ENCODE measurements at places on chromosomes 7 and 10.
A peak's percentile ranks its signal among the peaks of the same experiment; 100 is the strongest.

DNA sequence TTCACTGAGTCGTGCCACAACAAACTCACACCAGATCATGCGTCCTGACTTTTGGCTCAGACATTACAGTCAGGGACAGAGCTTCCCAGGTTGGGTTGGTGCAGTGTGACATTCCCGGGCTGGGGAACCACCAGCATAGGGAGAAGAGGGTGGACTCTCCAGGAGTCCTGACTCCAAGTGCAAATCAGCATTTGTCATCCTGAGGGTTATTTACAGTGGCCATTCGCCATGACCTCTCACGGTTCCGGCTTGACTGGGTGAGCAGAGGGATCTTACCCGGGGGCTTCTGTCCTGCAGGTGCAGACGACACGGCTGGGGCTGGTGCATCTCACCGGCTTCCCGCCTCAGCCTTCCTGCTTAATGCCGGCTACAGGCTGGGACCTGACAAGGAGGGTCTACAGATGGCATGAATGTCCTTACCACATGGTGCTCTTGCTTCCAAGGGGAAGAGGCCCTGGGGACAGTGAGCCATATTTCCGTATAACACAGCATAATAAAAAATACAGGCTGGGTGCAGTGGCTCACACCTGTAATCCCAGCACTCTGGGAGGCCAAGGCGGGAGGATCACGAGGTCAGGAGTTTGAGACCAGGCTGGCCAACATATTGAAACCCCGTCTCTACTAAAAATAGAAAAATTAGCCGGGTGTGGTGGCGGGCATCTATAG is 12.5 kb upstream of the INTS1 start:
- no peak for DNase-seq

- no peak for DNase-seq
Observed at GRCh38 chr7:29988424-29989256, 961 bp downstream of the SCRN1 start.

DNA sequence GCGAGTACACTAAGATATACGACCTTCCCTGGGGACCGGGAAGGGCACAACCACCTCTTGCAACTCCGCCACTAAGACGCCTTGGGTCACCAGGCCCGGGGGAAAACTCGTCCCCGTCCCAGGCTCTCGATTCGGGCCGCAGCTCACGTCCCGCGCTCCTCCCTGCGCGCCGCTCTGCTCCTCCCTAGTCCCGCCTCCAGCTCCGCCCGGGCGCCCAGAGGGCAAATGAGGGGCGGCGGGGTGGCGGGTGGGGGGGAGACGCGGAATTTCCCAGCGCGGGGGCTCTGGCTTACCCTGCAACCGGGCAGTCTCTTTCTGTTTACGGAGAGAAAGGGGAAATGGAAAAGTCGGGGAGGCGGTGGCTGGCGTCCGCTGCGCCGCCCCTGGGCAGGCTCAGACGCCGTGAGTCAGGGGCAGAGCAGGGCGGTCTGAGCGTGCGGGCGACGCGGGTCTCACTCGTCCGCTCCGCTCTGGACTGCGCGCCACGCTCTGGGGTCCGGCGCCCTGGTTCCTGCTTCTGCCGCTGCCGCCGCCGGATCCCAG is at the start of gene MAP3K8:
Gene MAP3K8 (plus strand): TSS at position 455 of the 543 bp plus-strand sequence. CDS start 4,755 bp downstream, outside the sequence.
- peak; percentile 69 for DNase-seq

- no peak for DNase-seq
Observed at GRCh38 chr7:132420527-132420926, 155.7 kb downstream of the PLXNA4 start.

- no peak for DNase-seq
Observed at GRCh38 chr7:3649250-3649649, 348.2 kb downstream of the SDK1 start.

DNA sequence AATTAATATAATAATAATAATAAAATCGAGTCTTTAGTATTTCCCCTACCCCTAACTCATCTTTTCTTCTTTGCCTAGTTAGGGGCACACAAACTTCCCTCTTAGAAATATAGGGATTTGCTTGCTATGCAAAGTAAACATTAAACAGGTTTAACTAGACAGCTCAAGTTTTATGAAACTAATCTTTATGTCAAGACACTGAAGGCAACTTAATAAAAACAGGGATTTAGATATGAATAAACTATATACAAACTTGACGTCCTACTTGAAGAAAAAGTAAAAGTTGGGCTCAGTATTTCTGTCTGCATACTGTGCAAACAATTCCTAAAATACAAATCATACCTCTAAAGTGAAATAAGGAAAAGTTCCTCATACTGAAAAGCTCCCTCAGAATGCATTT is 52.1 kb upstream of the CAV2 start:
- DNase-seq, result no peak

GRCh38 chr7:140008755-140009610 is 53.8 kb downstream of the PARP12 start:
- DNase-seq, result no peak

DNA sequence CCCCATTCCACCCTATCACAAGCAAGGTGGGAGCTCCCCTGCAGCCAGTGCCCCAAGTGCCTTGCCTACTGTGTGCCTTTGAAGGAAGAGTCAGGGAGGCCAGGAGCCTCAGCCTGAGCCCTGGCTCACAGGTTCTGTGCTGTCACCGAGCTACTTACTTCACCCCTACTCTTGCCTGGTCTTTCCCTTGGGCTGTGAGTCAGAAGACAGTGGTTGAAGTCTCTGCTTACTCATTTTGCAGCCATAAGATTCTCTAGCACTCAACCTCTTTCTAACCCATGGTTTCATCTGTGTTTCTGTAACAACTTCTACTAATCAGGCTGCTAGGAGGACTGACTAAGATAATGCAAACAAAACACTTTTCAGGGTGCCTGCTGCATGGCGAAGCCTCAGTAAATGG is 114.5 kb downstream of the PLCE1 start:
- no peak for DNase-seq

DNA sequence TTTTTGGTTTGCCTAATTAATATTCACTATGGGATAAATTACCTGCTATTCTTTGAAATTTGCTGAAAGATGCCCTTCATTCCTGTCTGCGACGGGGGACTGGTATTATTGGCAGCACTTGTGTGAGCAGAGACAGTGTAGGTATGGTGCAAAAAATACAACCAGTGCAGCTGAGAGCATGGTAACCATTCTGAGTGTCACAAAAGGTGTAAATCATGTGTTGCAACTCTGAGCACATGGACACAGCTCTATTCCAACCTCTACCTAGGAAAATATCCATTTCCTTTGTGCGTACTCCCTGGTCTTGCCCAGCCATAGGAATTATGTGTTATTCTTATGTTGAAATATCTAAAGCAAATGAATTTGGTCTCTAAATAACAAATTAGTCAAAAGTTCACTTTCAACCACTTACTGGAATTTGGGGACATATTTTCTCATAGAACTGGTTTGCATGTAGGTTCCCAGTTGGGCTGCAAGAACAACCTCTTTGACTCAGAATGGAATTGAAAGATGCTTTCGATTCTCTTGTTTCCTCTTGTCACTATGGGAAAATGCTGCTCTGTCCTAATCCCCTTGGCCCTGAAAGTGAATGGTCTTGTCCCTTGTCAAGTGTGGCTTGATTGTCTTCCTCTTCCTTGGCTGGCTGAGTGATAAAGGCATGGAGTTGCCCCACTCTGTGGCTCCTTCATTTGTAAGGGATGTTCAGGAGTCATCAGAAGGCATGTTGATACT is 57.0 kb downstream of the CELF2 start:
- no peak for DNase-seq

GRCh38 chr7:34493752-34494151 is 164.3 kb upstream of the NPSR1 start:
- no peak for DNase-seq

DNA sequence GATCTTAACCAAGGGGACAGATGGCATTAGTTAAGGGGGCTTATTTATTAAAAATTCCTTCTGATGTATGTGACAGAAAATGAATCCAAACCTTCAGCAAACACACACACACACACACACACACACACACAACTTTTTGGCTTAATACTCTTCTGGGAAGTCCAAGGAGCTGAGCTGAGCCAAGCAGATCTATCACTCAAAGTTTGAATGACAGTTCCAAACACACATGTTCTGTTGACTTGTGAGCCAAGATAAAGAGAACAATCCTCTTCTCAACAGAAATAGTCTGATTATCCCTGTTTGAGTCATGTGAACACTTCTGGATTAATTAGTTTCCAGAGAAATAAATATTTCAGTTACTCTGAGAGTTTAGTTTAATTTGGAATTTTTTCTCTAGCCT is 31.5 kb downstream of the KBTBD2 start:
- DNase-seq, result no peak

- no peak for DNase-seq
Observed at GRCh38 chr7:98352621-98353020, 48.3 kb downstream of the BAIAP2L1 start.

DNA sequence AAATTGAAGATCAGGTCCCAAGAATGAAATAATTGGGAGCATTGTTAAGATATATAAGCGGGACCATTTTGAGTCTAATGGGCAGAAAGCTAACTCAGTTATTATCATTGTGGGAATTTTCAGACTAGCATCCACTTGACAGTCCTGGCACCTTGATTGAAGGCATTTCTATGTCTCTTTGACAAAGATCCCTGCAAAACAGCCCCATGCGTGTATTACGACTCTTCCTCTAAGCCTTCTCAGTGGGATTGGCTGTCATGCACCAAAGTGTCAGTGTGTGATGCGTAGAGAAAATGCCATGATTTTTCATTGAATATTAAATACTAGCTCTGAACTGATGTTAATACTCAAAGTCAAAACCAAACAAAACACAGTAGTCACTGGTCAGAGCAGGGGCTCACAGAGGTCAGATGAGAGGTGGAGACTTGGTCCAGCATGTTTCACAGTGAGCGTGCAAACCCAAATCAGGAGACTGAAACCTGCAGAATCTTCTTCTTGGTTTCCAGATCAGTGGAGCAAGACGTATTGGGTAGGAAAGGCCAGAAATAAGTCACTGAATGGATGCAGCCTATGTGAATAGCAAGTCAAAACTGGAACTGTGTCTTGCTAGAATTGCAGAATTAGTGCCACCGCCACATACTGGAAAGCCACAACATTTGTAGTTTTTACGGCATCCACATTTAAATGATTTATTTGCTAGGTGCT is 303.6 kb upstream of the AKR1E2 start:
- no peak for DNase-seq

- DNase-seq, result no peak
Observed at GRCh38 chr7:66140924-66141323, 26.3 kb downstream of the CRCP start.

DNA sequence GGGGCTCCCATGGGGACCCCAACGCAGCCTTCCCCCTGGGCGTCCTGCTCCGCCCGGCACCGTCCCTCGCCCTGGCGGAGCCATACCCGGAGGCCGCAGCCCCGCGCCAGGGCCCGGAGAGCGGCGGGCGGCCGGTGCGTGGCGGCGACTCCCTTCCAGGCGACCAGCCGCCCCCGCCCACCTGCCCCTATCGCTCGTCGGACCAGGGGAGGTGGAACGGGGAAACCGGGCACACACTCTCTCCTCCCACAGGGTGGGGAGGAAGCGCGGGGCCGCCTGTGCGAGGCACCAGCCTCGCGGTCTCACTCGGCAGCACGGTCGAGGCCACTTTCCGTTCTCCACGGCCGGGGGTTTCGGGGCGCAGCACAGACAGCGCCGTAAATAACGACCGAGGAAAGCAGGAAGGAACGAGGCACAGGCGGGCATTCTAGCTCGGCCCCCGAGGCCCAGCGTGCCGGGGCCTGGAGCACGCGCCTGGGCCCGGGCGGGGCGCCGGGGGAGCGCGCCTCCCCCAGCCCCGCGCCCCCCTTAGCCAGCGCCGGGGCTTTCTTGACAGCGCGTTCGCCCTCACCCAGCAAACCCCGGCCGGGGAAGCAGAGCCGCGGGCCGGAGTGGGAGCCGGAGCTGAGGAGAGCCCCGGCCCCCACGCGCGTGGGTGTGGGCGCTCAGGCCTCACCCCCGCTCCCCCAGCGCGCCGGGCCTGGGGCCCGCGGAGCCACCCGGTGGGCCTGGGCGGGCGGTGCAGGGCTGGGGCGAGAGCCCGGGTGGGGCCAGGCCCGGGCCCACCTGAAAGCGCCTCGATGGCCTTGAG is 936 bp downstream of the IGF2BP3 start:
- no peak for DNase-seq
